ENCODE measurements at places on chromosomes 5 and 9.

DNA sequence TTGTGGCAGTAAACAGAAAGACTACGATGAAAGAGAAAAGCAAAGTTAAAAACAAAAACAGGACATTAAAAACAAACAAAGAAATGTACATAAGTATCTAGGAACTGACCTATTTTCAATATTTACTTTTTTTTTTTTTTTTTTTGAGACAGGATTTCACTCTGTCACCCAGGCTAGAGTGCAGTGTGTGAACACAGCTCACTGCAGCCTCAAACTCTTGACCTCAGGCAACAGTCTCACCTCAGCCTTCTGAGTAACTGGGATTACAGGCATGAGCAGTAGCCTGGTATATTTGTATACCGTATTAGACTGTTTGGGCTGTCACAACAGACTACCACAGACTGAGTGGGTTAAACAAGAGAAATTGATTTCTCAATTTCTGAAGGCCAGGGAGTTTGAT, 1189.1 kb downstream of the CDH9 start:
- DNase-seq: no peak

GRCh38 chr9:76092572-76092971, 202.1 kb downstream of the PCSK5 start:
- DNase-seq: no peak

DNA sequence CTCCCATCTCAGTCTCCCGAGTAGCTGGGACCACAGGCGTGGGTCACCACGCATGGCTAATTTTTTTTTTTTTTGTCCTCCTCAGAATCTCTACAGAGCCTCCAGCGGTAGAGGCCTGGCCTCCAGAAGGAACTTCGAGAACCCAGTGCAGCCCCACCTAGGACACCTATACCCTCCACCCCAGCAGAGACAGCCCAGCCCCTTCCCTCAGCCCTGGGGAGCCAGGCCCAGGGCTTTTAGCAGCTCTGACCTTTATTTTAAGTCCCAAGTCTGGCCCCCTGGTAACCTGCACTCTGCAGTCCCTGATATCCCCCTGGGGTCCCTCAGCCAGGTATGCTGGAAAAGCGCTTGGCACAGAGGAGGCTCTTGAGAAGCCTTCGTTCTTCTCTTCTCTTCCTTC, 5.2 kb downstream of the GLIPR2 start:
- no peak for DNase-seq

- DNase-seq: peak; percentile 28
These were observed 16.2 kb upstream of the NDUFB6 start for GRCh38 chr9:32589083-32589723.

DNA sequence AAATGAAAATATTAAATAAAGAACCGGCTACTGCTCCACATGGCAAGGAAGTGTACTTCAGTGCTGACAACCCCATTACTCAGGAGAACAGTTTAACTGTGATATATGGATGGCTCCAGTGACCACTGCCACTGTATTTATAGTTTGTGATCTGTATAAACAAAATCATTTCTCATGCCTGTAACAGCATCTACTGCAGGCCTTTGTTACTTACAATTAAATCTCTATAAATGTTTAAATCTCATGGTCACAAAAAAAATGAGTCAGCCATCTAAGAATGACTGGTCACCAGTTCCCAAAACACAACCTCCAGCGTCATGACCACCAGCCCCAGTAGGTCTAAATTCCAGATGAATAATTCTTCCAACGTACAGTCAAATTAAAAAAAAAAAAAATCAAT, 24.6 kb downstream of the SERINC5 start:
- DNase-seq: no peak

DNA sequence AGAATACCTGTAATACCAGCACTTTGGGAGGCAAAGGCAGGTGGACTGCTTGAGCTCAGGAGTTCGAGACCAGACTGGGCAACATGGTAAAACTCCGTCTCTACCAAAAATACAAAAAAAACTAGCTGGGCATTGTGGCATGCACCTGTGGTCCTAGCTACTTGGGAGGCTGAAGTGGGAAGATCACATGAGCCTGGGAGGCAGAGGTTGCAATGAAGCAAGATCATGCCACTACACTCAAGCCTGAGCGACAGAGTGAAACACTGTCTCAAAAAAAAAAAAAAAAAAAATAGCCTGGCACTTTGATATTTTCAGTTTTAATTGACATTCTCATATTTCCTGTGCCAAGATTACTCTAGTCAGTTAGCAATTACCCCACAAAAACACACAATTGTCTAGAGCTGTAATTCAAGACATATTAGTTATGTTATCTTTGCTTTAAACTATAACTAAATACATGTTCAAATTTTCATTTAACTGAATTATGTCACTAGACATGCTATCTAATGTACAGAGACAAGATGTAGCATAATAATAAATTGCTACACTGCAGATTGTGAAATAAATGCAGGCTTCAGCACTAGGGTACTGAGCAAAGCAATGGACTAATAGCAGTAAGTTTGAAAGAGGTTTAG, 378.2 kb upstream of the GRAMD2B start:
- no peak for DNase-seq

GRCh38 chr5:178465861-178466288, 124.3 kb downstream of the COL23A1 start:
- no peak for DNase-seq

- DNase-seq: peak; percentile 53
These were observed 16.6 kb downstream of the TUT7 start for GRCh38 chr9:86337469-86338108.

GRCh38 chr9:71108937-71109336, 12.5 kb downstream of the TRPM3 start:
- DNase-seq: no peak

- no peak for DNase-seq
These were observed 32.2 kb downstream of the APTX start for GRCh38 chr9:32969270-32969669.

DNA sequence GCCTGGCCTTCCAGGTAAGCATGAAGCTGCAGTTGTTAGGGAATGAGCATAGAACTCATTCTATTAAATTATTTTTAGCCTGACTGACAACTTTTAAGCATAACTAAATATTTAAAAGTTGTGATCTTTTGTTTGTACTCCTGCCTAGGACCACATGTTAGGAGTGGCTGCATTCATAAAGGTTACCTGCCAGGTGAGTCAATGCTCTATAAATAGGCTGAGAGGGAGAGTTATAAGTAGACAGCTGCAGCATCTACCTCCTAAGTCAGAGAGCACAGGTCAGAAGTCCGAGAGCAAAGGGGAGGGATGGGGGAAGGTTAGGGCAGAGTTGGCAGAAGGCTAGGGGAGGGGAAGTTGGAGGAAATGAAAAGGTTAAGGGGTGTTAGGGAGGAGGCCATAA, 292.4 kb upstream of the TLE4 start:
- no peak for DNase-seq

GRCh38 chr9:121201045-121201737, 478 bp downstream of the RAB14 start:
- no peak for DNase-seq

DNA sequence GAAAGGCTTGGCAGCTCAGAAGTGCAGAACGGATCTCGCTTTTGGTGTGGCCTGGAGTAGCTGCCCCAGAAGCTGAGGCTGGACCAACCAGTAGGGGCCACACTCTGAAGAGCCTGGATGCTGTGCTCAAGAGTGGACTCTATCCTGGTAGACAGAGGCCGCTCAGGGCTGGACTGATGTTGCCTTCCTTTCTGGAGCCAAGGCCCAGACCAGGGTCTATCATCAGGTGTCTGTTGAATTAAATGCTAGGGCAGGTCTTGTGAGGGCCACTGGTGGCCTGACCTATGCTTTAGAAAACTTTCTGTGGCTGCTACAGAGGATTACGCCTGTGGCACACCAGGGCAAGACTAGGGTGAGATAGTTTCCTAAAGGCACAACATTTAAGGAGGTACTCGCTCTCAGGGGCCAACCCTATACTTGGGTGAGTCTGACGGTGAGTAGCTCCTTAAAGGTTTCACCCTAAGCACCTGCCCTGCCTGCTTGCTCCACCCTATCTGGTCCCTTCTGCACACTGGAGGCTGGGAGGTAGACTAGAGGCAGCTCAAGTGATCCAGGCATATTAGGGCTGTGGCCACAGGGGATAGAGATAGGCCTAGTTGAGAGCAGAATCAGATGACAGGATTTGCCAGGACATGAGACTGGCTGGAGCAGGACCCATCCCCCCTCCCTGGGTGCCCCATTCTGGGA, 9.8 kb upstream of the IRF1 start:
- no peak for DNase-seq

GRCh38 chr9:130975932-130976841, 32.8 kb upstream of the LAMC3 start:
- DNase-seq: no peak

DNA sequence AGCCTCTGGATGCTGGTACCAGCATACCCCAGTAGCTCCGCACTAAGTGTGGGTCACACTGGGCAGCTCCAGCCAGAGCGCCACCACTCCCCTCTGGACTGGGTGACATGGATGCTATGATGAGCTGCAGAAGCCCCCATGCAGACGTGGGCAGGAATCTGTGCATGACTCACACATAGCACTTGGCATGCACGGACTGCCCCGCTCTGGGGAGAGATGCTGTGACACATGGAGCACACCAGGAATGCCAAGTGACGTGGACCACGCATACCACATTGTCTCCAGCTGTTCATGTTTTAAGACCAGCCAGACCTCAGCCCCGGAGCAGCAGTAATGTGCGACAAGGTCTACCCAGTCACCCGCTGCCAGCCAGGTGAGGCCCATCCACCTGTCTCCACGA, 64.1 kb downstream of the SEMA4D start:
- no peak for DNase-seq

DNA sequence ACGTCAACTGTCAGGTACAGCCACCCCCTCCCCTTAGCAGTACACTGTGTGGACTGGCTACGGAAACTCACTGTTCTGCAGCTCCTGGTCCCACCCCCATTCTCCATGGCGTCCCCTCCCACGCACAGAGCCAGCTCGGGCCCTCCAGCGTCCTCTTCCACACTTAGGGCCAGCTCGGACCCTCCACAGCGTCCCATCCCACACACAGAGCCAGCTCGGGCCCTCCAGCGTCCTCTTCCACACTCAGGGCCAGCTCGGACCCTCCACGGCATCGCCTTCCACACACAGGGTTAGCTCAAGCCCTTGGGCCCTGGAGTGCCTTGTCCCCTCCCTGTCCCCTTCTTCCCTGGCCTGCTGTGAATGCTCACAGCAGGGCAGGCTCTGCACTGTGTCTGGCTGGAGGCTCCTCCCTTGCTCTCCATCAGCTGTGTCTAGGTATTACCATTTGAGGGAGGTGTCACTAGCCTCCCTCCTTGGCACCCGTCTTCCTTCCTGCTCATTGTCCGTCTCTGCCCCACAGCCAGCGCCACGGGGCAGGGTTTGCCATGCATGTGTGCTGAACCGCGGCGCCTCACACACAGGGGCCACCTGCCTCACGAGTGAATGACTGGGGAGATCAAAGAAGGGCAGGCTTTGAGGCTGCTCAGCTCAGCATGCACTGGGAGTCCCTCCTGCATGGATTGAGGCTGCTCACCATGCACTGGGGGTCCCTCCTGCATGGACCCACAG, 78.5 kb upstream of the CACNA1B start:
- no peak for DNase-seq

GRCh38 chr5:164358531-164359259, 853.3 kb downstream of the MAT2B start:
- DNase-seq: no peak

DNA sequence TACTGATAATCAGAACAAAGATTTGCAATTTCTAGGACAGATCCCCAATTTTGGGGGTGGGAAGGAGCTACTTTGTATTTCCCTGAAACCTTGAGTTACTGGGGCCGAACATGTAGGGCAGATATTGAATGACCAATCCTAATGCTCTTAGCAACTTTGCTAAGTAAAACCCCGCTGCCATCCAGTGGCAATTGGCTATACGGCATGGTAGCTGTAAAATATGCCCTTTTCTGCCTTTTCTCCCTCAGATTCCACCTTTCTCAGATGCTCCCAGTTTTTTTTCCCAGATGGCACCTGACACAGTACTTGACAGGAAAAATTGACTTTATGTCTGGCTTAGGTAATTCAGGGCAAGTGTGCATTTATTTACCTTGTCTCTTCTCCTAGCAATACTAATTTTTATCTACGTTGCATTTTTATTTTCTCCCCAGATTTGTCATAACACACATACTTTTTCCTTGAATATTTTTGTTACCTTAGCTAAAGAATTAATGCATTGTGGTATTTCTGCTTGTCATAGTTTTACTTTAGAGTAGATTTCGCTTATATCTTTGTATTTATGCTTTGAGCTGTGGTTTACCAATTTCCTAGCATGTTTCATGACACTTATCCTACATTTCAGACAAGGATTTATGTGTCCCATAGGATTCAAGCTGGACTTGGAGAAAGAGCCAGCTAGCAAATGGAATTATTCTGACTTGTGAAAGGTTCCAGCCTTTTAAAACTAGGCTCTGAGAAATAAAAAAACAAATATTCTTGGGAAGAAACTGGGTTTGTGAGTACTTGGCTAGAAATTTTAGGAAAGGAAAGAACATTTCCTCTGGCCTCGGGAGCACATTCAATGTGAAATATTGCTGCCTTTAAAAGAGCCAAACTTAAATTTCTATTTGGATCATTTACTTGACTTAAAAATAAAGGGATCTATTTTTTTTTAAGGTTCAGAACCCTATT, 37.4 kb downstream of the PIK3R1 start:
- DNase-seq: no peak

GRCh38 chr9:11319538-11319937, 706.7 kb upstream of the PTPRD start:
- no peak for DNase-seq
